Activated CD8-positive, alpha-beta T cell treated with anti-CD3 and anti-CD28 coated beads for 36 hours (primary cell): ENCODE measurements at places on chromosomes 5 and 9. TPM values are rescaled to one million over a fixed set of nuclear protein-coding genes. Genes with fewer than 3 reads are reported as not detected.

Gene ANKRD18B
- total RNA-seq, result not detected

DNA sequence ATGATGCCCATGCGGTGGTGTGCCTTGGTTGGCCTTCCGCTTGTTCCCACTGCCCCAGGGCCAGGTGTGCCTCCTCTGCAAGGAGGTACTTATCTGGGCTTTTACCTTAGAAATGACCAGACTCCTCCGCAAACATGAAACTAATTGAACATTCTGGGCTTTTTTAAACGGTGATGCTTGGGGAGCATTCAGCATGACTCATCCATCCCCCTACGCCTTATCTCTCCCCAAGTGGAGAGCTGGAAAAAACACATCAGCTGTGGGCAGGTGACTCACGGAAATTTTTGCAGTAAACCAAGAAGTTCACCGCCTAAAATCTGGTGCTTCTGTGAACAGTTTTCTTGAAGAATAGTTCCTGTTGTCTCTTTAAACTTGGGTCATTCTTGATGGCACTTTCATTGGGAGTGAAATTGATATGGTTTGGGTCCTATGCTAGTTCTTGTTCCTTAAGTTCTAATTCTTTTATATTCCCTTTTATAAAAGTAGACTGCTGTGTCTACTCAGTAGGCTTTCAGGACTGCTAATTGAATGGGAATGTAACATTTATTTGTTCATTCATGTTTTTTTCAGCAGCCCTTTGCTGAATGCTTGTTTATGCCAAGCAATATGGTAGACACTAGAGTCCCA is 39.6 kb downstream of the SFXN1 start:
- DNase-seq, result peak; percentile 93
- H3K4me3 ChIP-seq, result peak overlapping the region; percentile 59
- peaks cover 87% of the 10 kb centered on the region for H3K4me1 ChIP-seq
- H3K27me3 ChIP-seq, result no peaks in the 10 kb centered on the region
- peaks cover 96% of the 10 kb centered on the region for H3K36me3 ChIP-seq

- H3K4me3 ChIP-seq, result no peak overlapping the region
- no peaks in the 10 kb centered on the region for H3K36me3 ChIP-seq
- no peak overlapping the region for H3K27ac ChIP-seq
- DNase-seq, result no peak
- peaks cover 8% of the 10 kb centered on the region for H3K27me3 ChIP-seq
- no peaks in the 10 kb centered on the region for H3K4me1 ChIP-seq
These were observed 63.5 kb upstream of the MOCS2 start for GRCh38 chr5:53173083-53173482.

DNA sequence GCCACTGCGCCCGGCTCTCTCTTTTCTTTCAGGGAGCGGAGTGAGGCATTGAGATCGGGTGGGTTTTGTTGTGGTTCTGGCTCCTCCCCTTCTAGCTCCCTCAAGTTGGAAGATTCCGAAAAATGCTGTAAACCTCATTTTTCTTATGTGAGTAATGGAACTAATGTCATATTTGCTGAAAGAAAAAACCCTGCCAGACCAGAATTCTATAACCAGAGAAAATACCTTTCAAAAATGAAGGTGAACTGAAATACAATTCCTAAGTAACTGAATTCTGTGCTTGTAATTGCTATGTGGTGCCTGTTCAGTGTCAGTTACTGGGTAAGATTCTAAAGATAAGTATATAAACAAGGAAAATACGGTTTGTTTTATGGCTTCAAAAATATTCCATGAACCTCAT is 30.9 kb upstream of the CDK20 start:
- H3K4me3 ChIP-seq, result no peak overlapping the region
- H3K27ac ChIP-seq, result no peak overlapping the region
- H3K36me3 ChIP-seq, result no peaks in the 10 kb centered on the region
- H3K4me1 ChIP-seq, result peaks cover 6% of the 10 kb centered on the region

GRCh38 chr5:37722236-37723161 is 117.3 kb downstream of the GDNF start:
- peaks cover 29% of the 10 kb centered on the region for H3K4me1 ChIP-seq
- peaks cover 28% of the 10 kb centered on the region for H3K36me3 ChIP-seq
- H3K27me3 ChIP-seq, result no peaks in the 10 kb centered on the region
- peak; percentile 73 for DNase-seq

DNA sequence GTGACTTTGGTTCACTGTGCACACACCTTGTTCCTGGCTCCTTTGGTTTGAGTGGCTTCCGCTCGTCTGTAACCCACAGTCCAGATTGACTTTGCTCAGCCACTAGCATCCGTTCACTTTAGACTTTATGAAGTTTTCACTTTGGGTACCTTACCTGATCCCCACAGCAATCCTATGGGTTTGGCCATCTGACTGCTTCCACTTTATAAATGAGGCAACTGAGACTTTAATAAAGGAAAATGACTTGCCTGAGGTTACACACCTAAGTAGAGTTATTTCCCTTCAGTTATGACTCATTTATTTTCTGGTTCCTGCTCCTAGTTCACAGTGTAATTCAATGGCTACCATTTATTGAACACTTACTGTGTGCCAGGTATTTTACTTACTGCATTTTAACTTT is 94.2 kb upstream of the SAP30L start:
- no peak for DNase-seq
- H3K4me1 ChIP-seq, result peaks cover 10% of the 10 kb centered on the region
- no peaks in the 10 kb centered on the region for H3K27me3 ChIP-seq
- H3K4me3 ChIP-seq, result no peak overlapping the region

GRCh38 chr9:129340427-129341170 is 162.5 kb upstream of the IER5L start:
- H3K27me3 ChIP-seq, result peaks cover 3% of the 10 kb centered on the region
- H3K4me1 ChIP-seq, result peaks cover 11% of the 10 kb centered on the region
- H3K27ac ChIP-seq, result no peak overlapping the region
- DNase-seq, result no peak

DNA sequence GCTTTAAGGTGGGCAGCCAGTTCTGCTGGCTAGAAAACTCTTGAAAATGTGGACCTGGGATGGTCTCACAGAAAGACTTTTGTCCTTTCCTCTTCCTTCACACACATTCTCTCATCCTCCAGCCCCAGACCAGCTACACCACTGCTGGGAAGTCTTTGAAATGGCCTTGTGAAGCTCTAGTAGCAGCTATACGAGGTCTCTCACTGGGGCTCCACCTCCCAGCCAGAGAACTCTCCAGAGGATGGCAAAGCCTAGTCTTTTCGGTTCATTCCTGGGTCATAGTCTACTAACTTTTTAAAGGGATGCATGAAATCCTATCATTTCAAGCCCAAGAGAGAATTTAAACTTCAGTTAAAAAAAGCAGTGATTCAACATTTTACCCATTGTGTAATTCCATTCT is 133.9 kb upstream of the ERCC6L2 start:
- H3K36me3 ChIP-seq, result no peaks in the 10 kb centered on the region
- no peak overlapping the region for H3K4me3 ChIP-seq
- no peak for DNase-seq
- H3K27me3 ChIP-seq, result peaks cover 6% of the 10 kb centered on the region
- no peak overlapping the region for H3K27ac ChIP-seq

GRCh38 chr5:168916852-168917251 is 337.7 kb upstream of the PANK3 start:
- no peak overlapping the region for H3K4me3 ChIP-seq
- H3K36me3 ChIP-seq, result no peaks in the 10 kb centered on the region
- no peak overlapping the region for H3K27ac ChIP-seq
- no peak for DNase-seq
- H3K4me1 ChIP-seq, result no peaks in the 10 kb centered on the region

DNA sequence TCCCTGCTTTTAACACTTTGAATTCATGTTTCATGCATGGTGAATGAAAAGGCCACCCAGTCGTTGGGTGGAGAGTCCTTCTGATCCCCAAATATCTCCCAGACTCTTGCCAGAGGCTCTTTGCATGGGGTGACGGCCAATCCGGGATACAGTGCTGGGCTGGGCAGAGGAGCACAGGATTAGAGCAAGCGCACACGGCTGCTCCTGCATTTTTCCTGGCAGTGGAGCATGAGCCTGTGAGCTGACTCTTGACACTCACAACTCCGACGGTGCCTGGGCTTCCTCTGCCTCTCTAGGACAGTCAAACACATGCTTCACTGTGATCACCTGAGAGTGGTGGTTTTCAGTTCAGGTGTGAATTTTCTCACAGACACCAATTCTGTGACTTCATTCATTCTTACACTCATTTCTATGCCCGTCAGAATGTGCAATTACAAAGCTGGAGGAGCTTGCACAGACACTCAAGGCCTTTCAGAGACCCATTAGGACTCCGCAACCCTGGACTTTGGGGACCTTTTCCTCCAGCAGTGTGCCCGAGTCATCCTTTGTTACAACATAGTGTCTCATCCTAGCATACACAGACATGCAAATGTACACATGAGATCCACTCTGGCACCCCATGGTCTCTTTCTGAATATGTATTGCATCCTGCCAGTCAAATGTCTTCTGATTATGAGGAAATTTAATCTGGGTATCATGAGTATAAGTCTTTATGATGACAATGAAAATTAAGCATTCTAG is 206.6 kb downstream of the ICE1 start:
- no peak overlapping the region for H3K27ac ChIP-seq
- H3K4me3 ChIP-seq, result no peak overlapping the region
- DNase-seq, result no peak
- no peaks in the 10 kb centered on the region for H3K4me1 ChIP-seq
- no peaks in the 10 kb centered on the region for H3K36me3 ChIP-seq
- peaks cover 2% of the 10 kb centered on the region for H3K27me3 ChIP-seq
